ENCODE measurements at places on chromosomes 3 and 15.
A peak's percentile ranks its signal among the peaks of the same experiment; 100 is the strongest.

DNA sequence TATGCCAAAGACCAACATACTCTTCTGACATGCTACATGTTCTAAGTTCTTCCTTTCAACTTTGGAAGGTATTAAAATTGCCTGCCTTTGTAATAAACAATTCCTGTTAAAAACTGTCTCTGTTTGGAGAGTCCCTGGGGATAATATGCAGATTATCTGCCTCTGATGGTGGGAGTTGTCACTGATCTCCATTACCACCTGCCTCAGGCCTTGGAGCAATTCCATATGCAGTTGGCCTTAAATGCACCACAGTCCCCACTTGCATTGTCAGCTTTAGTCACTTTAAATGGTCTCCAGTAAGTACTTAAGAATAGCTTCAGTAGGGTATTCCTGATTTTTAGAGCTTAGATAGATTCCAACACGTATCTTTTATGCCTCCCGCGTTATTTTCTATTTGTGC, 121.1 kb upstream of the GOLIM4 start:
- DNase-seq = no peak

- DNase-seq = peak; percentile 87
Measured at GRCh38 chr3:33277193-33277882, at the start of gene FBXL2. Gene FBXL2, plus strand, starts transcription at chr3:33277442. Its CDS starts 71 bp downstream, at chr3:33277513.

DNA sequence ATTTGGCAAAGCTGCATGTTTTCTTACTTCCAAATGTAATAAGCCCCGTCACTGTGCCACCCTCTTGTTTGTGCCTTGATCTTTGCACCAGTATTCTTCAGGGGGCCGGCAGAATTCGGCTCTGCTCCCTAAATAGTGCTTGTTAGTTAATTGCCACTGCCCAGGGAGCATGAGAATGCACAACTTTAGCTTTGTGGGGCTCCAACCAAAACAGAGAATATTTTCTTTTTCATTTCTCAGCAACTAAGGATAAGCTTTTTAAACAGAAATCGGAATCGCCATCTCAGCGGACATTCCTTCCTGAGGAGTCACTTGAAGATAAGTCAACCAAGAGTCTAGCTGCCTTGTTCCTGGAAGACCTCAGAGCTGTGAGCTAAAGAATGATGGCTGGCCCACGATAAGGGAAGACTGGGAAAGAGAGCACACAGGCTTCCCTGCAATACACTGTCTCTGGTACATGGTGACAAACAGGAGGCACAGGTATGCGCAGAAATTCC, 106.0 kb downstream of the LRIG1 start:
- DNase-seq = no peak

GRCh38 chr15:62972814-62973213, 69.7 kb upstream of the TPM1 start:
- no peak for DNase-seq

GRCh38 chr3:51722362-51722761, 15.5 kb downstream of the GRM2 start:
- no peak for DNase-seq

- DNase-seq = no peak
Measured at GRCh38 chr15:32096916-32097617, 66.8 kb downstream of the CHRNA7 start.

GRCh38 chr3:122893754-122894668, 99.1 kb downstream of the SLC49A4 start:
- DNase-seq = no peak

DNA sequence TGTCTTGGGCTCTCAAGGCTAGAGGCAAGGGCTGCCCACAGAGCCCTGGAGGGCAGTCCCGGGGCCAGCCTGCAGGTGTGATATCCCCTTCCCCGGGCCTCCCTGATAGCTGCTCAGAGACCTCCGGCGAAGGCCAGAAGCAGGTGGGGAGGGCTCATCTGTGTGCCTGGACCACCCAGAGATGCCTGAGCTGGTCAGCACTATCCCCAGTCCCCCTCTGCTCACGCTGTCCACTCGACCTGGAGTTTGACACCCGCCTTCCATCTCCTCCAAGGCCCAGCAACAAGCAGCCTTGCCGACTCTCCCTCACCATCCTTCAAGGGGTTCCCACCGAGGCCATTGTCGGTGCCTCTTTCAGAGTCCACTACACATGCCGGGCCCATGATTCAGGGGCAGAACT, 39.4 kb downstream of the DNAH1 start:
- no peak for DNase-seq

DNA sequence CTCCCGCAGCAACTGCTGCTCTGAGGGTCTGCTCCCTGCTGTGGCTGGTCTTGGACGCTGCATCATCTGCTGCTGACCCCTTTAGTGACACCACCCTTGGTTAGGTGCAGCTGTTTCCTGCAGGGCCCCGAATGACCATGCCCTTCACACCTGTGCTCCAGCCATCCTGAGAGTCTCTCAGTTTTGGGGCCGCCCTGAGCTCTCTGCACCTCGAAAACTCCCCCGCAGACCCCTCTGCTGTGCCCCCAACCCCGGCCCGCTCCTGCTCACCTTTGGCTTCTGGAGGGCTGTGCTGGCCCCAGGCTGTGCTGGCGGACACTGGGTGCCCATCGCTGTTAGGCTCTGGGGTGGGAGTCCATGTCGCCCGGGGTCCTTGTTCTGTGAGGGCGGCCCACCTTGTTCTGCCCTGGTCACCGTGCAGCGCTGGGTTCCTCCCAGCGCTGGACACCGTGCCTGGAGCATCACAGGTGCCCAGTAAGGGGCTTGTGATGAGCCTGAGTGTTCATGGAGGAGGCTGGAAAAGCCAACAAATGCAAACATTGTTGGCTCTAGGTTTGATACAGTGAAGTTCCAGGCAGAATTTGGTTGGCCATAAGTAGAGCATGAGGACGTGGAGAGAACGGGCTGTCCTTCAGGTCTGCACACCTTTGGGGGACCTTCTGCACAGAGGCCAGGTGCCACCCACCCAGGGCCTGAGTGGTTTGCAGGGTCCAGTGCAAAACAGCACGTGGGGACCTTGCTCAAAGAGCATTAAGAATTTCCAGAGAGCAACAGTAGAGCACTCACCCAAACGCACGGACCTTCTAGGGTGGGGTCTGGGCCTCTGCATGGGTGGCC, 12.3 kb downstream of the ABTB1 start:
- DNase-seq = peak; percentile 0

- DNase-seq = no peak
Measured at GRCh38 chr3:50213373-50213772, 8.3 kb downstream of the SLC38A3 start.

DNA sequence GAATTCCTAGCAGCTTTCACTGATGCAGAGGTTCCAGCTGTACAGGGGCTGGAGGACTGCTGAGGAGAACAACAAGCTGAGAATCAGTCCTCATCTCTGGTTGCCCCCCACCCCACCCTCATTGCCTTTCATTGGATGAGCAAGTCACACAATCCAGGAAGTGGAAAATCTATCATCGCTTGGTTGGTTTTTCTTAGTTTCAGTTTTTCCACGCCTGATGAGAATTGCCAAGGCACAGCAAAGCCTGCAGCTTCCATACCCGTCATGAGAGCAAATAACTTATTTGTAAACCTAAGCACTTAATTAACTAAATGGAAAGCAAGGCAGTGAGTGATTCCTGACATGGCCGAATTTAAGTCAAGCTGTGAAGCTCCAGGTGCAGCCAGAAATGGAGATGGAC, 21.4 kb upstream of the LIPC start:
- peak; percentile 44 for DNase-seq

- peak; percentile 71 for DNase-seq
Measured at GRCh38 chr3:14245822-14246221, 67.2 kb downstream of the LSM3 start.

GRCh38 chr3:186540835-186541226, 3.3 kb downstream of the CRYGS start:
- no peak for DNase-seq

- DNase-seq = no peak
Measured at GRCh38 chr3:150291515-150291914, 116.6 kb upstream of the TSC22D2 start.

- DNase-seq = peak; percentile 76
Measured at GRCh38 chr3:141680620-141681389, 57.3 kb upstream of the RNF7 start.

DNA sequence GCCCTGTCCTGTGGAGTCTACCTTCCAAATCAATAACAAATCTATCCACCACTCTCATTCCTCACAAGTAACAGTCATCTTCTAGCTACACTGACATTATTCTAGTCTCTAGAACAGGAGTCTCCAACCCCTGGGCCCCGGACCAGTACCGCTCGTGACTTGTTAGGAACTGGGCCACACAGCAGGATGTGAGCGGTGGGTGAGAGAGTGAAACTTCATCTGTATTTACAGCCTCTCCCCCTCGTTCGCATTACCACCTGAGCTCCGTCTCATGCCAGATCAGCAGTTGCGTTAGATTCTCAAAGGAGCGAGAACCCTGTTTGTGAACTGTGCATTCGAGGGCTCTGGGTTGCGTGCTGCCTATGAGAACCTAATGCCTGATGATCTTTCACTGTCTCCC, 31.9 kb downstream of the ROBO2 start:
- no peak for DNase-seq

DNA sequence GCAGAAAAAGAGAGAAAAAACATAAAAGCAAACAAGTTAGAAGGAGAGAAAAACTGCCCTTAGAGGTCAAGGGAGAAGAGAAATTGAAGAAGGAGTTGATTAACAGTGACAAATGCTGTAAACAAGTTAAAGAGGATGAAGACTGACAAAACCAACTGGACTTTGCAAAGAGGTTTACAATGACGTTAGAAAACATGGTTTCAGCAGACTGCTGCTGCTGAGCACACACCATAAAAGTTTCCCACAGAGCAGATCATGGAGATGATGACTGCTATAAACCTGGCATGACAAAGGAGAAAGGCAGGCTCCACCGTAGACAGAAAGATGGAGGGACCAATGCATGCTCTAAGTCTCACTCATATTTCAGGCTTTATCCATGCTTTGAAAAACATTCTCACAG, 78.7 kb downstream of the POLQ start:
- DNase-seq = no peak

GRCh38 chr15:98439523-98439942, 208.8 kb upstream of the IGF1R start:
- no peak for DNase-seq

DNA sequence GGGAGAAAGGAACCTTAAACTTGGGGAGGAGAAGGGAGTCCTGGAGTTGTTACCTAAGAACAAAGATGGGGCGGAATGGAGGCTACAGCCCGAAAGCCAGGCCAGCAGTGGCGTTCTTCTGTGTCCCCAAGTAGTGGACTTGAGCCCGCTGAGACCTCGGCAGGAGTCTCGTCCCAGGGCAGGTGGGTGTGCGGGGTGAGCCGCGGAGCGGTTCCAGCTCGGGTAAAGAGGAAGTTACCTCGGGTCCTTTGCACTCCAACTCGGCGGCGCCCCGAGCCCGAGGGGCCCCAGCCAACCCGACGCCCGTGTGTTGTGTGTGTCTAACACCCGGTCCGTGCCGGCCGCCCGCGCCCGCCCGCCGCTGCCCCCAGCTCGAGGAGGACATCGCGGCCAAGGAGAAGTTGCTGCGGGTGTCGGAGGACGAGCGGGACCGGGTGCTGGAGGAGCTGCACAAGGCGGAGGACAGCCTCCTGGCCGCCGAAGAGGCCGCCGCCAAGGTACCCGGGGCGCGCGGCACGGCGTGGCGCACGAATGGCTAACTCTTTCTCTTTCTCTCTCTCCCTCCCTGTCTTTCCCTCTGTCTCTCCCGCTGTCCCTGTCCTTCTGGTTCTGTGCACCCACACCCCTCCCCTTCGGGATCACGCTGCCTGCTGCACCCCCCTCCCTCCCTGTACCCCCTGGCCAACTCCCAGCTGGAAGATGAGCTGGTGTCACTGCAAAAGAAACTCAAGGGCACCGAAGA, 959 bp downstream of the TPM1 start:
- DNase-seq = no peak
